ENCODE measurements at places on chromosomes 7 and 10. TPM values are rescaled to one million over a fixed set of nuclear protein-coding genes. Genes with fewer than 3 reads are reported as not detected.

The NME8 gene
- not detected for total RNA-seq

The TAS2R16 gene
- not detected for total RNA-seq

The UPK3B gene
- total RNA-seq = not detected

GRCh38 chr7:73626814-73627213, 2.5 kb upstream of the MLXIPL start:
- no peak for DNase-seq
